Activated naive CD4-positive, alpha-beta T cell treated with anti-CD3 and anti-CD28 coated beads for 36 hours (primary cell): ENCODE measurements at places on chromosomes 1 and 21. TPM values are rescaled to one million over a fixed set of nuclear protein-coding genes. Genes with fewer than 3 reads are reported as not detected.

GRCh38 chr1:212712451-212713303, 13.0 kb upstream of the BATF3 start:
- peak; percentile 35 for DNase-seq
- peaks cover 2% of the 10 kb centered on the region for H3K4me1 ChIP-seq
- H3K27me3 ChIP-seq: no peaks in the 10 kb centered on the region
- H3K36me3 ChIP-seq: no peaks in the 10 kb centered on the region

- no peak within 1 kb of the TSS for H3K27ac ChIP-seq
- H3K4me1 ChIP-seq: no peaks in the 10 kb centered on the region
- peaks cover 3% of the 10 kb centered on the region for H3K27me3 ChIP-seq
Measured at GRCh38 chr1:17248781-17249180, at the start of gene PADI3. PADI3 (plus strand) TSS chr1:17249098; CDS start chr1:17249138, 40 bp downstream.

DNA sequence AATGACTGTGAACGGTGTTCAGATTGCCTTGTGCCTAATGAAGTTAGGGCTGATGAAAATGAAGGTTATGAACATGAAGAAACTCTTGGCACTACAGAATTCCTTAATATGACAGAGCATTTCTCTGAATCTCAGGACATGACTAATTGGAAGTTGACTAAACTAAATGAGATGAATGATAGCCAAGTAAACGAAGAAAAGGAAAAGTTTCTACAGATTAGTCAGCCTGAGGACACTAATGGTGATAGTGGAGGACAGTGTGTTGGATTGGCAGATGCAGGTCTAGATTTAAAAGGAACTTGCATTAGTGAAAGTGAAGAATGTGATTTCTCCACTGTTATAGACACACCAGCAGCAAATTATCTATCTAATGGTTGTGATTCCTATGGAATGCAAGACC, 96.6 kb downstream of the ZFYVE9 start:
- H3K4me3 ChIP-seq: no peak overlapping the region
- peaks cover 3% of the 10 kb centered on the region for H3K4me1 ChIP-seq

GRCh38 chr21:34311561-34312330, 52.1 kb upstream of the KCNE2 start:
- H3K4me3 ChIP-seq: no peak overlapping the region
- H3K36me3 ChIP-seq: no peaks in the 10 kb centered on the region
- no peak for DNase-seq
- H3K27ac ChIP-seq: no peak overlapping the region

DNA sequence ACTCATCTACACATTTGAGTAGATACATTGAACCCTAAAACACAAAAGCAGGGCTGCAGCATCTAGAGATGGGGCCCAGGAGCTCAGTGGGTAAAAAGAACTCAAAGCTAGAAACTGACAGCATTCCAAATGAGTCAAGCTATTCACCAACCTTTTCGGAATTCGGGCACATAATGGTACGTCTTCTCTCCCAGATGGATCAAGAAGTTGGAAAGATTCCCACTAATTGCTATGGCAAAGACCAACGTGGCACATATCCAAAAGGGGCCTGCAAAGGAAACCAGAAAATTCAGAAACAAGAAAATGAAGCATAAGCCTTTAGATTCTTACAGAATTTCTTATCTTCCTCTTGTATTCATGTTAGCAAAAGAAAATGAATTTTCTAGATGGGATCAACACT, 18.4 kb downstream of the YIPF1 start:
- DNase-seq: no peak
- H3K27me3 ChIP-seq: no peaks in the 10 kb centered on the region
- H3K4me1 ChIP-seq: peaks cover 4% of the 10 kb centered on the region
- peaks cover 21% of the 10 kb centered on the region for H3K36me3 ChIP-seq
- H3K27ac ChIP-seq: no peak overlapping the region

GRCh38 chr1:110212169-110213142, 2.3 kb downstream of the KCNC4 start:
- H3K27ac ChIP-seq: no peak overlapping the region
- H3K4me3 ChIP-seq: peak overlapping the region; percentile 67
- peaks cover 56% of the 10 kb centered on the region for H3K4me1 ChIP-seq
- no peak for DNase-seq

GRCh38 chr1:64861611-64862010, 104.7 kb downstream of the JAK1 start:
- H3K4me1 ChIP-seq: peaks cover 19% of the 10 kb centered on the region
- H3K27ac ChIP-seq: peak overlapping the region; percentile 38
- DNase-seq: peak; percentile 14
- H3K27me3 ChIP-seq: no peaks in the 10 kb centered on the region
- peaks cover 43% of the 10 kb centered on the region for H3K36me3 ChIP-seq

GRCh38 chr1:94708811-94709210, 111.3 kb upstream of the SLC44A3 start:
- H3K27ac ChIP-seq: no peak overlapping the region
- H3K4me3 ChIP-seq: no peak overlapping the region
- peaks cover 7% of the 10 kb centered on the region for H3K27me3 ChIP-seq
- no peaks in the 10 kb centered on the region for H3K4me1 ChIP-seq

- no peaks in the 10 kb centered on the region for H3K4me1 ChIP-seq
- no peak overlapping the region for H3K4me3 ChIP-seq
- H3K36me3 ChIP-seq: peaks cover 31% of the 10 kb centered on the region
- H3K27ac ChIP-seq: no peak overlapping the region
- no peaks in the 10 kb centered on the region for H3K27me3 ChIP-seq
Measured at GRCh38 chr1:63413394-63413793, 46.0 kb downstream of the ALG6 start.

GRCh38 chr1:17348593-17349234, 23.3 kb upstream of the PADI6 start:
- no peak overlapping the region for H3K27ac ChIP-seq
- peaks cover 1% of the 10 kb centered on the region for H3K36me3 ChIP-seq
- H3K4me1 ChIP-seq: peaks cover 10% of the 10 kb centered on the region
- peaks cover 2% of the 10 kb centered on the region for H3K27me3 ChIP-seq
- H3K4me3 ChIP-seq: no peak overlapping the region

- H3K4me3 ChIP-seq: no peak overlapping the region
- no peak overlapping the region for H3K27ac ChIP-seq
- no peaks in the 10 kb centered on the region for H3K36me3 ChIP-seq
- no peaks in the 10 kb centered on the region for H3K4me1 ChIP-seq
- peaks cover 10% of the 10 kb centered on the region for H3K27me3 ChIP-seq
- DNase-seq: no peak
Measured at GRCh38 chr1:182968151-182968741, 15.3 kb upstream of the SHCBP1L start.

- H3K4me3 ChIP-seq: peak overlapping the region; percentile 98
- DNase-seq: no peak
- H3K4me1 ChIP-seq: peaks cover 52% of the 10 kb centered on the region
- no peaks in the 10 kb centered on the region for H3K27me3 ChIP-seq
Measured at GRCh38 chr1:111204983-111205713, 4.7 kb upstream of the DENND2D start.

GRCh38 chr1:66542811-66543767, 9.1 kb downstream of the SGIP1 start:
- H3K27me3 ChIP-seq: peaks cover 15% of the 10 kb centered on the region
- H3K36me3 ChIP-seq: no peaks in the 10 kb centered on the region
- DNase-seq: no peak
- H3K4me3 ChIP-seq: no peak overlapping the region
- no peak overlapping the region for H3K27ac ChIP-seq

DNA sequence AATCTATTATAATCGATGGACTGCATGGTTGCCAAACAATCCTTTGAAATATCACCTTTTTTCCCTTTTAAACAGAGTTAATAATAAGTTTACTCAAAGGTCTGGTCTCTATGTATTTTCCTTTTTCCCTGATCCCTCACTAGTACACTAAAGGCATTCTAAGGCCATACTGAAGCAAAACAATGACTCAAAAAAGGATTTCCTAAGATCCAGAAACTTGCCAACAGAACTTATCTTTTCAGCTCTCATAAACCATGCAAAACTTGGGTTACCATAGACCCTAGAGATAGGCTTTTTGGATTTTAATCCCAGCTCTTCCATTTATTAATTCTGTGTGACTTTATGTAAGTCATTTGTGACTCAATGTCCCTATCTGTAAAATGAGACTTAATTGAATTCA, 77.1 kb downstream of the IFI44 start:
- peaks cover 7% of the 10 kb centered on the region for H3K27me3 ChIP-seq
- no peak overlapping the region for H3K27ac ChIP-seq
- H3K4me3 ChIP-seq: no peak overlapping the region
- DNase-seq: no peak
- H3K36me3 ChIP-seq: no peaks in the 10 kb centered on the region
- H3K4me1 ChIP-seq: no peaks in the 10 kb centered on the region

DNA sequence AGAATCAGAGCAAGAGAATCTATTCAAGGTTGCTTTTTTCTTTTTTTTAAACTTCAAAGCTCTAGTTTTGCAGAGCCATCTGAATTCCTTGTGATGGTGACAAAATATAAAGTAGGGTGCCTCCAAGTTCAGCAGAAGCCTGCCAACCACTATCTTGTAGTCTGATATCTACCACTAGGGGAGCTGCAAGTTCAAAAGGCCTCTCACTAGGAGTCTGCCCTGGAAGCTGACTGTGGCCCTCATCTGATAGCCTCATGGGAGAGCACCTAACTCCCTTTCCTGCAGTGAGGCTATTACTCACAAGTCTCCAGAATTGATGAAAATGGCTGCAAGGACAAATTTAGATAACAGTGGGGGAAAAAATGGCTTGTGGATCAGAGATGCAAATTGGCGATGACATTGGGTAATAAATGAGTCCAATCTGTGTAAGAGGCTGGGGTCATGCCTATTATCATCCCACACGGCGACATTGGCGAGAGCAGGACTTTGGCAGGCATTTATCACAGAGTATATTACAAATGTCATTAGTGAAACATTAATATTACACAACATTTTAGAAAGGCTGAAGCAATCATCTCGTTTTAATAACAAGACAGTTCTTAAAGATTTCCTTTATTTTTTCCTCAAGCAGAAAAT, 10.7 kb upstream of the ZP4 start:
- no peak overlapping the region for H3K4me3 ChIP-seq
- no peak overlapping the region for H3K27ac ChIP-seq
- peaks cover 6% of the 10 kb centered on the region for H3K27me3 ChIP-seq
- H3K4me1 ChIP-seq: no peaks in the 10 kb centered on the region
- H3K36me3 ChIP-seq: no peaks in the 10 kb centered on the region
- DNase-seq: no peak

GRCh38 chr1:19643602-19644394, at the start of gene NBL1:
NBL1 (plus strand) TSS chr1:19644311; CDS start chr1:19655031, 10,720 bp downstream.
- peaks cover 29% of the 10 kb centered on the region for H3K4me1 ChIP-seq
- peak within 1 kb of the TSS; percentile 63 for H3K27ac ChIP-seq
- peak; percentile 71 for DNase-seq
- H3K4me3 ChIP-seq: peak within 1 kb of the TSS; percentile 96
- peaks cover 1% of the 10 kb centered on the region for H3K36me3 ChIP-seq

GRCh38 chr21:44539991-44540666, at the start of gene KRTAP10-1:
KRTAP10-1 (minus strand) TSS chr21:44540195; CDS start chr21:44540150, 45 bp downstream.
- H3K4me1 ChIP-seq: no peaks in the 10 kb centered on the region
- no peak within 1 kb of the TSS for H3K27ac ChIP-seq
- H3K27me3 ChIP-seq: no peaks in the 10 kb centered on the region
- no peaks in the 10 kb centered on the region for H3K36me3 ChIP-seq

GRCh38 chr1:106956721-106957120, 99.8 kb upstream of the PRMT6 start:
- H3K4me1 ChIP-seq: no peaks in the 10 kb centered on the region
- DNase-seq: no peak
- H3K27me3 ChIP-seq: peaks cover 2% of the 10 kb centered on the region
- no peak overlapping the region for H3K4me3 ChIP-seq

- no peak for DNase-seq
- peaks cover 2% of the 10 kb centered on the region for H3K36me3 ChIP-seq
- H3K27ac ChIP-seq: no peak overlapping the region
- H3K4me1 ChIP-seq: no peaks in the 10 kb centered on the region
Measured at GRCh38 chr1:62280150-62280549, 39.1 kb downstream of the KANK4 start.

DNA sequence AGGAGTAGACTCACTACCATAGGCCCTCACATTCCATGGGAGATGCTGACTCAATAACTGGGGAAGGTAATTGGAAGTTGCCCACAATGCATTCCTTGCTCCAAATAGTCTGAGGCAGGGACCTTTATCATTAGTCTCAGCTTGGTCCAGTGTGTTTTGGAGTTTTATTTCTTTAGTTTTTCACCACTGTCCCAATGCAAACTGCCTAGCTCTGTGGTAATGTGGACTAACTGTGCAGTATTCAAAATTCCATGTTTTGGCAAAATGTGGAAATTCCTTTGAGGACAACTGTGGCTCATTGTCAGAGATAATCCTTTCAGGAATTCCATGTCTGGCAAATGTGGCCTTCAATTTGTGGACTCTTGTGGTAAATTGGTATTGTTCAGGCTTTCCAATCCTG, 78.1 kb upstream of the PAPPA2 start:
- H3K27ac ChIP-seq: no peak overlapping the region
- no peak overlapping the region for H3K4me3 ChIP-seq
- H3K4me1 ChIP-seq: no peaks in the 10 kb centered on the region
- H3K36me3 ChIP-seq: no peaks in the 10 kb centered on the region
- DNase-seq: no peak
- H3K27me3 ChIP-seq: peaks cover 2% of the 10 kb centered on the region

GRCh38 chr1:111615870-111616715, 3.5 kb upstream of the RAP1A start:
- H3K27me3 ChIP-seq: no peaks in the 10 kb centered on the region
- peaks cover 36% of the 10 kb centered on the region for H3K4me1 ChIP-seq
- peaks cover 7% of the 10 kb centered on the region for H3K36me3 ChIP-seq
- peak overlapping the region; percentile 96 for H3K27ac ChIP-seq
- H3K4me3 ChIP-seq: peak overlapping the region; percentile 63
- DNase-seq: peak; percentile 80

- H3K4me3 ChIP-seq: no peak overlapping the region
- no peak overlapping the region for H3K27ac ChIP-seq
- peaks cover 4% of the 10 kb centered on the region for H3K4me1 ChIP-seq
- H3K27me3 ChIP-seq: no peaks in the 10 kb centered on the region
- no peak for DNase-seq
Measured at GRCh38 chr21:46489800-46490199, 31.1 kb downstream of the DIP2A start.

GRCh38 chr1:38465460-38465859, 394.1 kb downstream of the RRAGC start:
- no peak overlapping the region for H3K4me3 ChIP-seq
- DNase-seq: no peak
- no peaks in the 10 kb centered on the region for H3K4me1 ChIP-seq
- H3K27me3 ChIP-seq: peaks cover 6% of the 10 kb centered on the region

DNA sequence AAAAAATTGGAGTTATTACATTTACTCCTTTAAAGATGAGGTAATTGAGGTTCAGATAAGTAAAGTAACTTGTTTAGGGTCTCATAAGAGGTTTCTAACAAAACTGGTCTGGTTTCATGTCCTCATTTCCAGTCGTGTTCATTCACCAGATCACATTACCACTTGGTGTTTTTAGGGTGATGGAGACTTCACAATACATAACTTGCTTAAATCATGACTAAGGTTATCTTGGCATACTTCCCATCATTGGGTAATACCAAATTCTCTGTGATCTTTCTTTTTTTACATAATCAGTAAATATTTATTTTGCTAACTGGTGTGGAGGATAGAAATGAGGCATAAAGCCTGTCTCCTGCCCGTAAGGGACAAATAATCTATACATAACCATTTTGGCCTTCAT, 31.6 kb upstream of the RPTN start:
- H3K36me3 ChIP-seq: no peaks in the 10 kb centered on the region
- peaks cover 6% of the 10 kb centered on the region for H3K4me1 ChIP-seq
- DNase-seq: no peak
- H3K4me3 ChIP-seq: no peak overlapping the region

Gene KRTAP8-1
- not detected for total RNA-seq

Gene RIMS3
- total RNA-seq: 3.6 TPM

Gene C4BPA
- total RNA-seq: not detected

Gene NCAM2
- not detected for total RNA-seq

Gene CCDC24
- total RNA-seq: 1.6 TPM

Gene SLC66A1
- total RNA-seq: 2.7 TPM

Gene MTARC1
- total RNA-seq: not detected

Gene RAD54L
- 83.9 TPM for total RNA-seq

Gene NTNG1
- not detected for total RNA-seq

Gene E2F2
- 33.8 TPM for total RNA-seq
